Right ventricle myocardium superior (tissue), 1 donor: ENCODE measurements at places on chromosomes 7 and 10.

- DNase-seq = no peak
Observed at GRCh38 chr7:112411186-112411795, 39.0 kb upstream of the IFRD1 start.

DNA sequence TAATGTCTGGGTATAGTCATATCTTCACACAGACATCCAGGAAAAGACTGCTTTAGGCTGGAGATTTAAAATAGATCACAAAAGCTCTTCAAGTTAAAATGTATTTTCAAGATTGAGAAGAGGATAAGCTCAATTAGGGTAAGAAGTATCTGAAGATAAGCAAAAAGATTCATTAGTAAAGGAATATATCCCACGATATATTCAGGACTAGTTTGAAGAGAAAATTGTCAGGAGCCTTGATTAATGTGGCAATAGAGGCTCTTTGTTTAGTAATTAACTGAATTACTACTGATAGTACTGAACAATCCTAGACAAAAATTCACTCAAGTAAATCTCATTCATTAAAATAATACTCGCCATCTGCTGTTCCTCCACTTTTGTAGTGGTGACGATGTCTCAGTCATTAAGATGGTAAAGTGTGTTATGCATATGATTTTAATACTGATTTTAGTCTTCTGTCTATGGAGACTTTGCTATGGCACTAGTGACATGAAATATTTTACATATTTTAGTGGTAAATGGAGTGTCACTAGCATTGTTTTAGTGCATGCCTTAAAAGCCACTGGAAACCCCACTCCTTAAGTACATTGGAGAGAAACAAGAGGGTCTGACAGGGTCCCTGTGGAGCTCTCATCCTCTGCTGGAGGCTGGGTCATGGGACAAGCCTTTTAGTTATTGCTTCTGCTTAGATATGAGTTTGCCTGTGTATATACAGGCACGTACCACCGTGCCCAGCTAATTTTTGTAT, 32.8 kb downstream of the INPP5F start:
- no peak for DNase-seq

- peak; percentile 69 for DNase-seq
Observed at GRCh38 chr7:36742911-36743775, 18.8 kb upstream of the AOAH start.

DNA sequence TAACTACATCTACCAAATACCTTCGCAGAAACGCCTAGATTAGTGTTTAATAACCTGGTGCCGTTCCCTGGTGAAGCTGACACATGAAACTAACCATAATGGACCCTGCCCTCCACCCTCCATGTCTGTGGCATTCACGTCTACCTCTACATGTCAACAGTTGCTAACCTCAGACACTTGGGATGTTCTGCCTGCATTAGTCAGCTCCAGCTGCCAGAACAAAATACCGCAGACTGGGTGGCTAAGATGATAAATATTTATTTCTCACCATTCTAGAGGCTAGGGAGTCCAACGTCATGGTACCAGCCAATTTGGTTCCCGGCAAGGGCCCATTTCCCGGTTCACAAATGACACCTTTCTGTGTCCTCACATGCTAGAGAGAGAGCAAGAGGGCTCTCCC, 118.5 kb upstream of the CHST15 start:
- DNase-seq = no peak

- DNase-seq = no peak
Observed at GRCh38 chr10:89002226-89002978, 11.8 kb downstream of the FAS start.
